Glutamatergic neuron (in vitro differentiated cells): ENCODE measurements at places on chromosomes 1 and 21.

- DNase-seq: no peak
These were observed 177.8 kb upstream of the KAZN start for GRCh38 chr1:14420686-14421085.

- DNase-seq: no peak
These were observed 36.3 kb downstream of the SDC3 start for GRCh38 chr1:30872033-30872947.

GRCh38 chr1:47948126-47948525 is 49.1 kb downstream of the TRABD2B start:
- DNase-seq: no peak

- no peak for DNase-seq
These were observed 28.7 kb upstream of the HMGN1 start for GRCh38 chr21:39377444-39378050.

- DNase-seq: no peak
These were observed 28.7 kb downstream of the SYNJ1 start for GRCh38 chr21:32698971-32699693.

GRCh38 chr1:235919127-235919832 is 52.6 kb upstream of the LYST start:
- no peak for DNase-seq

- DNase-seq: peak; percentile 6
These were observed 2.3 kb upstream of the EPS8L3 start for GRCh38 chr1:109765896-109766615.

- no peak for DNase-seq
These were observed 33.6 kb downstream of the WLS start for GRCh38 chr1:68198752-68199151.

GRCh38 chr1:244849189-244849866 is 13.9 kb downstream of the COX20 start:
- DNase-seq: no peak

GRCh38 chr21:44789880-44790279 is 11.7 kb downstream of the UBE2G2 start:
- DNase-seq: no peak

- DNase-seq: no peak
These were observed 10.8 kb downstream of the INAVA start for GRCh38 chr1:200905411-200906052.

DNA sequence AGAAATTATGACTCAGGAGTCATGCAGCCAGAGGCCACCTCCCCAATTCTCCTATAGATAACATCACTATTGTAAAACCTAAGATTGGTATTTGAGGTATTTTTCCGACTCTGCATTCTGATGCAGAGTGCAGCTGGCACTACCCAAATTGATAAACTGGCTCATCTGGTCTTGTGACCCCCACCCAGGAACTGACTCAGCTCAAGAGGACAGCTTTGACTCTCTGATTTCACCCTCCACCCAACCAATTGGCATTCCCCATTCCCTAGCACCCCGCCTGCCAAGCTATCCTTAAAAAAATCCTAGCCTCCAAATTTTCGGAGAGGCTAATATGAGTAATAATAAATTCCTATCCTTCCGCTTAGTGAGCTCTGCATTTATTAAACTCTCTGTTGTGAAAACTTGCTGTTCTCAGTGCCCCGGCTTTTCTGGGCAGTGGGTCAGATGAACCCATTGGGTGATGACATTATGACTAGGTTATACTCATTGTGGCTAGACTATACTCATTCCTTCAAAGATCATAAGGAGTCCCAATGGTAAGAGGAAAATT is 39.4 kb upstream of the EPS15 start:
- DNase-seq: no peak

DNA sequence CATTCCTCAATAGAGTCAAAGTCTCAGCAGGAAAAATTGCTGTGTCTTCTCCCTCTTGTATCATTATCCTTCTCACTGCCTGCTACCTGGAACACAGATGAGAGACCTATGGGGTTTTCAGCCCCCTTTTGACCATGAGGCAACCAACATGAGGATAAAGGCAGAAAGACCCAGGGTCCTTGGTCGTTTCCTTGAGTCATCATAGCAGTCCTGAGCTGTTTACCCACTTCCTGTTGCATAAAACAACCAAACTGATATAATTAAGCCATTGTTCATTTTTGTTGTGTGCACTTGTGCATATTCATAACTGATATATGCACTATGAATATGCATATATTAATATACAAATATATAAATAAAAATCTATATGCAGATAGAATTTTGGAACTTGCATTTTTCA is 188.3 kb upstream of the MAP1LC3C start:
- DNase-seq: no peak

GRCh38 chr1:98962156-98962555 is 42.5 kb downstream of the PLPPR5 start:
- no peak for DNase-seq

DNA sequence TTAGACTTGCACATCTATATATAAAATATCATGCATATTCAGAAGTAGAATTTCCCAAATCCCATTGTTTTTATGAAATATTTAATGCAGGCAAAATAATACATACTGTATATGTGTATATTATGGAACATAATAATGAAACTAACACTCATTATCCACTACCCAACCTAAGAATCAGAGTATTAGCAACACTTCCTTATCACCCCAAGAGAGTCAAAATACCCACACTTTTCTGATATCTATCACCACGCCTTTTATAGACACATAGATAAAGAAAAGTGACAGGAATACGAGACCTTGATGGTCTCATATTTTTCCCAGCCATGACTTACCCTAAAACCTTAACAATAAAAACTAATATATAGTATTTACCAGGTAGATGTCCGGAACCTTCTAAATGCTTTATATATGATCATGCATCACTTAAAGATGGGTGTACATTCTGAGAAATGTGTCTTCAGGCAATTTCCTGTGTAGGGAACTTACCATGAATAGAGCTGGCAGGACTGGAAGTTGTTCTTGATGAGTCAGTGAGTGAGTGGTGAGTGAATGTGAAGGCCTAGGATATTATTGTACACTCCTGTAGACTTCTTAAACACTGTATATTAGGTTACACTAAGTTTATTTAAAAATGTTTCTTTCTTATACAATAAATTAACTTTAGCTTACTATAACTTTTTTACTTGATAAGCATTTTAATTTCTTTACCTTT is 45.5 kb downstream of the TNFSF4 start:
- DNase-seq: no peak

DNA sequence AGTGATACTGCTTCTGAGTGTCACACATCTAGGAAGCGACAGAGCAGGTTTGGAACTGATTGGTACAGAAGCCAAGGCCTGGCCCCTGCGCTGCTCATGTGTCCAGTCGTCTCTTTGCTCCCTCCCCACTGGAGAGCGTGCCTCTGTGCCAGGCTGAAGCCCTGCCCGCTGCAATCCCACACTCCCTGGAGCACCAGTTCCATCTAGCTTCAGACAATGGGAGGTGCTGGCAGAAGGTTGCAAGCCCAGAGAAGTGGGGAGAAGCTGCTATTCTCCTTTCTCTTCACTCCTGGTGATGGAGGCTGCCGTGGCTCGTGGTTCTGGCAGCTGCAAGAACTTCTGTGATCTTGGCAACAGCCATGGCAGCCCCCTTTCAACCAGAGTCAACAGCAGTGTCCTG is 250.9 kb downstream of the MATN1 start:
- no peak for DNase-seq

- no peak for DNase-seq
These were observed 23.8 kb downstream of the CD244 start for GRCh38 chr1:160838888-160839287.

DNA sequence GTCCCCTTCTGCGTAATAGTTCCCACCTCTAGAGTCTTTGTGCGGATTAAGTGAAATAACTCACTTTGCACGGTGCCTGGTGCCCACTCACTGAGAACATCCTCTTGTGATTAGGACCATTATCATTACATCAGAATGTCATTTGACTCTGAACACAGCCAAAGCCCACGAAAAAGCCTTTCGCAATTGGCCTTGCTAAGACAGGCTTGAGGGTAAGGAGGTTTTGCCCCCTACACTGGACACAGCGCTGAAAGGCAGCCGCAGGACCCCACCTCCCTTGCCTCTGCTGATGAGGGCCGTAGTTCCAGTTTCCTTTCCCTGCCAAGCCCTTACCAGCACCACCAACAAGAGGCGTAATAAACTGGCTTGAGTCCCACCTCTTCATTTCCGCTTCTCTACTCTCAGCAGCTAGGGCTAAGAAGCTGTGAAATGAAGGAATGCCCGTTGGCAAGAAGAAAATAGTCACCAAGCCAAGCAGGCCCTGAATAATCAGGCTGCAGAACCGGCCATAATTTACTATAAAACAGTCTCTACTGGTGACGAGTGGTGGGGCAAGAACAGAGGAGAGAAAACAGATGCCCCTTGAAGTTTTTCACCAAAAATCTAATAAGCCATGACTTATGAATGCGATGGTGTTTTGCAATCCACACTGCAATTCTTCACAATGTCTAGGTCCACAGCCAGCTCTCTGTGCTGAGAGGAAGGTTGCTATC is 53.1 kb downstream of the SH3GLB1 start:
- DNase-seq: no peak

DNA sequence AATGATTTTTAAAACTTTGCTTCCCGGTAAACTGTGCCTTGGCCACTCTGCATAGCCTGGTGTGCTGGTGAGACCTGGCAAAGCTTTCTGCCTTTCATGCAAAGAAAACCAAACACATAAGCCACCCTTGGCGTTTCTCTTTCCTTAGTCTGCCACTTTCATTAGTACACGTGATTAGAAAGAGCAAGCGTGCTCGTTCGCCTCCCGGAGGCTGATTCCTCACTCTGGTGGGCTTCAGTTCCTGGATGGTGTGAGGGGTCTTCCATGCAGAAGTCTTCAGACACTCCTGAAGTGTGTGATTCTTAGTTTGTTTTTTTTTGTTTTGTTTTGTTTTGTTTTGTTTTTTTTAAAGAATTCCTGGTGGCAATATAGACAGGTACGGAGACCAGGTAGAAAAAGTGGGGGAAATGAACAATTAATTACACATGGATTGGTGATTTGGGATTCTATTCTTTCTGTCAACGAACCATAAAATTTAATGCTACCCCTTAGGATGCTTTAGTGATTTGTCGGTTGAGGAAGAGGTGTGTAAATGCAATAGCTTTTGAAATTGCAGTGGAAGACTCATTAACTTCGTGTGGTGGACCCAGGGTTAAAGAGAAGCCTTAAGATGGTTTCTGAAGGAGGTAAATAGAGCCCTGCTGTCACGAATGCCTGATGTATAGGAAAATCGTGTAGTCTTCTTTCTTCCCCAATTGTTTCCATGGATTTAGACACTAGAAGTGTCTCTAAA is 2.1 kb downstream of the GALNT2 start:
- no peak for DNase-seq

DNA sequence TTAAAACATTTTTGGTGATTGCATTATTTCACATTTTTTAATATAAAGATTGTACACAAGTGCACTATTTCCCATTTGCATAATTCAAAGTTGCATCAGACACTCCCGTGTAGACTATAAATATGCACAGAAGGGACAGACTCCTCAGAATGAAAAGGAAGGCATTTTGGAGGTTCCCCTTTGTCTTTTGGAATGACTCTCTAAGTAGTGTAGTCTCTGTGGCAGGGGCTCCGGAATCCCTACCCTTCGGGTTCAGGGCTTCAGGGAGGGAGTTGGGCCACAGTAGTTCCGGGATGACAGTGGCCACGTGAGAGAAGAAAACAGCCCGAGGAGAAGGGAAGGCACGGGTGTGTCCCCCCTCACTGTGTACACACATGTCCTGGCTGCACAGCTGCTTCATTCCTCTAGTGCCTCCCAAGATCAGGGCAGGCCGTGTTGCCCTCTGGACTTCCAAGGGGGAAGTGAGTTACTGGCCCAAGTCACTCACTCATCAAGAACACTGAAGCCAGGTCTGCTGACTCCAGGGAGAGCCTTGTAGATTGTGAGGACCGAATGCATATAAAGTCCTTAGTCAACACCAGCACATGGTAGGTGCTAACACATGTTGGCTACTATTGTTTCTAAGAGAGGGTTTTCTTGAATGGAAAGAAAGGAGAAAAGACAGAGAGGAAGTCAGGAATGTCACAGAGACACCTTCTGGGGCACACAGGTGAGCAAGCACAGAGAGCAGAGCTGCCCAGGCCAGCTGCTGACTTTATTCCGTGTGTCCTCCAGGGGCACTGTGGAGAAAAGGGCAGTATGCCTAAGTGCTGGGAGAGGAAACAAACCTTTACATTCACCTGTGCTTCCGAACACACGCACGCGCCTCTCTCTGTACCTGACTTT is 39.8 kb downstream of the LHX4 start:
- DNase-seq: no peak

DNA sequence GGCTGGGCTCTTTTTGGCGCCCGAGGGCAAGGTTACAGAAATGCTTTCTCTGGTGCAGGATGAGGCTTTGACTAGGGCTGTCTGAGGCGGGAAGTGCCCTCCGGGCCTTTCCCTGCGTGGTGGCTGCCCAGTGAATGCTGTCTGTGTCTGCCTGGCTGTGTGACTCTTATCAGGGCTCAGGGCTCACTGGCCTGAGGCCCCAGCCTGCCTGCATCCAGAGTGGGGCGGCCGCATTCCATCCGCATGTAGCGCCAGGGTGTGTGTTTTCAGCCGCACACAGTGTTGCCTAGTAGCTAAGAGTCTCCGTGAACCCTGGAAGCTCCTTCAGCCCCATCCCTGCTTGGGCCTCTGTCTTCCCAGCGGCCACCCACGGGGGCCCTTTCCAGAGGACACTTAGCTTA is 59.1 kb downstream of the FAAP20 start:
- DNase-seq: no peak

DNA sequence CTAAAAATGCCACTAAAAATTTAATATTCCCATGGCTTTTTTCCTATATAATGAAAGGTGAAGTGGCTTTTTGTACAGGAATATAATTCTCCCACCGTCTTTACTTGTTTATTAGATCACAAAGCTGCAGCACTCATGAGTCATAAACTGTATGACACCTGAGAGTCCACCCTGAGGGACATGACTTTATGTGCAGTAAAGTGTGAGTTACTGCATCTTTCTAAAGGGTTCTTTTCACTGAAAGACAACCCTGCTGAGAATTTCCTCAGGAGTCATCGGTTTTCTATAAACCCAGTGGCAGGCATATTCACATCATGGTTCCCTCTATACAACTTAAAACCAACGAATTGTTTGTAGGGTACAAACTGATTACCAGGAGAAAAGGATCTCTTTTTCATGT is 77.4 kb downstream of the APP start:
- no peak for DNase-seq
